ENCODE measurements at places on chromosomes 4 and X. TPM values are rescaled to one million over a fixed set of nuclear protein-coding genes. Genes with fewer than 3 reads are reported as not detected.

Gene GLRA3
- total RNA-seq = not detected

Gene OPHN1
- 2.8 TPM for total RNA-seq

Gene NDNF
- 1.6 TPM for total RNA-seq

Gene WDR45
- 77.5 TPM for total RNA-seq

Gene FAM9C
- not detected for total RNA-seq

Gene HPGD
- 4.9 TPM for total RNA-seq

Gene CXCL13
- not detected for total RNA-seq

Gene GAGE1
- not detected for total RNA-seq

Gene PFKFB1
- not detected for total RNA-seq

Gene RHOXF2B
- not detected for total RNA-seq

Gene RAI2
- total RNA-seq = under 0.01 TPM

Gene MAGIX
- total RNA-seq = 1.8 TPM

Gene NAA11
- total RNA-seq = not detected

Gene BDH2
- 28.2 TPM for total RNA-seq

Gene TMEM154
- 5.5 TPM for total RNA-seq

Gene DIPK2B
- total RNA-seq = not detected

All from mesangial cell (primary cell).